CD4-positive, alpha-beta memory T cell (primary cell): ENCODE measurements at places on chromosomes 7 and 10.
A peak's percentile ranks its signal among the peaks of the same experiment; 100 is the strongest.

- DNase-seq = no peak
Observed at GRCh38 chr10:97874332-97874731, 24.7 kb downstream of the GOLGA7B start.

- no peak for DNase-seq
Observed at GRCh38 chr7:3655635-3656034, 354.6 kb downstream of the SDK1 start.

- no peak for DNase-seq
Observed at GRCh38 chr7:29090151-29090805, 56.1 kb downstream of the CPVL start.

DNA sequence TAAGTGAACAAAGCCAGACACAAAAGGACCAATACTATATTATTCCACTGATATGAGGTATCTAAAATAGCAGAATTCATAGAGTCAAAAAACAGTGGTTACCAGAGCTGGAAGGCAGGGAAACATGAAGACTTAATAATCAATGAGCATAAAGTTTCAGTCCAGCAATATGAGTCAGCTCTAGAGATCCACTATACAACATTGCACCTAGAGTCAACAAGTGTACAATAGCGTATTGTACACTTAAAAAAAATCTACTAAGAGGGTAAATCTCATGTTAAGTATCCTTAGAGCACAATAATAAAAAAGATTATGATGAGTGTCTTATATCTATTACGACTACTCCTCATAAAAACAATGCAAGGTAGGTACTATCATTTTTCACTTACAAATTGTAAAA lies 36.1 kb downstream of the C10orf90 start:
- DNase-seq = no peak

GRCh38 chr10:68516766-68517165 lies 10.6 kb downstream of the SLC25A16 start:
- no peak for DNase-seq

DNA sequence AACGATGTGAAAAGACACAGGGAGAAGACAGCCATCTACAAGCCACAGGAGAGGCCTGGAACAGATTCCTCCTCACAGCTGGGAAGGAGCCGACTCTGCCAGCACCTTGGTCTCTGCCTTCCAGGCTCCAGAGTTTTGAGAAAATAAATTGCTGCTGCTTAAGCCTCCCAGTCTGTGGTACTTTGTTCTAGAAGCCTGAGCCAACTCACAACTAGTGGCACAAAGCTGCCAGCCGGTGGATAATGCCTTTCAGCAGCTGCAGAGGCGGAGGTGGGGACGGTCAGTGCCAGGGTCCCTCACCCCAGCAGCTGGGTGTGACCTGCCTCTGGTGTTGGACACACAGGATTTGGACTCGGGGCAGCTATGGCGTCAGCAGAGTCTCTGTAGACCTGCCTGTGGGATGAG lies 255.4 kb upstream of the PITRM1 start:
- no peak for DNase-seq

GRCh38 chr7:75772081-75773077 lies at the start of gene CCL26:
Gene CCL26, minus strand, starts transcription at chr7:75772211. Its CDS starts 35 bp downstream, at chr7:75772176.
- no peak for DNase-seq

DNA sequence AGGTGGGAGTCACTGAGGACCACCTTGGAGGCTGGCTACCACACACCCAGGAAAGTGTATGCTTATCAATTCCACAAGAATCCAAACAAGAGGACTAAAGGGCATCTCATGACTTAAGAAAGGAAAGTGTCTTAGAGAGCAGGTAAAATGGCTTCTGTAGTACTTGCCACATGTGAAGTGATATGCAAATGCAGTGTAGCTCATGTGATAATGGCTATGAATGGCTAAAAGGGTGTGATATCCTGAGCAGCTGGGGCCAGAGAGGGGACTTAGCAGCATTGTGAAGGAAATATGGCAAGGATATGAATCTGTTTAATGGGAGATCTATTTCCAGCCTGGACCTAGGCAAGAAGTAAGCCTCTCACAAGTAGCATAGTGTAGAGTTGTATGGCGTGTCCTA lies 90.5 kb downstream of the BUB3 start:
- DNase-seq = no peak

DNA sequence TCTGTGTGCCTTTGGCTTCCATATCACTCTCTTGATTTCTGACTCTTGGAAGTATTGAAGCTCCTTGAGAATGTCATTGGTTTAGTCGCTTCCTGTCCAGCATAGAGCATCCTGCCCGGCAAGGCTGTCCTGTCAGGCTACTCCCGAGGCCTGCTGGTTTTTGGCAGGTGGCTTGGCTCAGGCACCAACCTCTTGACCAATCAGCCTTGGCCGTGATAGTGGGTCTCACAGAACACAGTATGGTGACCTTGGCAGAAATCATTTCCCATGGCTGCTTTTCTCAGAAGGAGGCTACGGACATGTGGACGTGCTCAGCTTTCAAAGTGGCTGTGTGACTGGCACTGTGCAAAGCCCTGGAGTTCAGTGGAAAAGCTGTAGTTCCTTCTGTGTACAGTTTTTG lies 516.9 kb downstream of the REEP3 start:
- DNase-seq = no peak

- no peak for DNase-seq
Observed at GRCh38 chr10:30420266-30420665, 13.7 kb upstream of the MAP3K8 start.

GRCh38 chr7:31443457-31443856 lies 70.4 kb upstream of the ITPRID1 start:
- DNase-seq = no peak

DNA sequence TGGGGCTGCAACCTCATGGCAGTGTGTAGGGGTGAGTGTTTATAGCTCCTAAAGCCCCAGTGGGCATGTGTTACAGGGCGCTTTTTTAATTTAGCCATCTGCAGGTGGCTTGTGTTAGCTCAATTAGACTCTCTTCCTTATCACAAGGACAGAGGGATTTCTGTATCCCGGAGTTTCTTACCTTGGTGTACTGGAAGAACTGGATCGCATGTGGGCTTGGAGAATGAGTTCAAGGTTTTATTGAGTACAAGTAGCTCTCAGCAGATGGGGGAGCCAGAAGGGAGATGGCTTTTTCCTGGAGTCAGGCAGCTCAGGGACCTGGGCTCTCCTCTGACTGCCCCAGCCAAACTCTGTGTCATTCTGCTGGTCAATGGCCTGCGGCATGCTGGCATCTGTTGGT lies 153.5 kb upstream of the C7orf33 start:
- no peak for DNase-seq

DNA sequence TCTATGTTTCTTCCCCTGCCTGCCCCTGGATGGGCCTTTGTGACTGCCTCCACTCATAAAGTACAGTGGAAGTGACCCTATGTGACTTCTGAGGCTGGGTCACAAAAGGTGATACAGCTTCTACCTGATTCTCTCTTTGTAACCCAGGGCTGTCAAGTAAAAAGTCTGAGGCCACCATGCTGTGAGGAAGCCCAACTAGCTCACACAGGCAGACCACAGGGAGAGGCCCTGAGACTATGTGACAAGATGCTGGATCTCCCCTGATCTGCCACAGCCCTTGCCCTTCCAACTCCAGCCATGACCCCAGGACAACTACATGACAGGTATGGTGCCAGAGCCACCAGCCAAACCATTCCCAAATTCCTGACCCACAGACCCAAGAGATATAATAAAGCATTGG lies 45.8 kb downstream of the DRGX start:
- DNase-seq = no peak

- DNase-seq = no peak
Observed at GRCh38 chr10:103433858-103434257, 18.3 kb downstream of the CALHM2 start.

- DNase-seq = peak; percentile 66
Observed at GRCh38 chr7:100837099-100837836, 9.9 kb upstream of the EPHB4 start.

DNA sequence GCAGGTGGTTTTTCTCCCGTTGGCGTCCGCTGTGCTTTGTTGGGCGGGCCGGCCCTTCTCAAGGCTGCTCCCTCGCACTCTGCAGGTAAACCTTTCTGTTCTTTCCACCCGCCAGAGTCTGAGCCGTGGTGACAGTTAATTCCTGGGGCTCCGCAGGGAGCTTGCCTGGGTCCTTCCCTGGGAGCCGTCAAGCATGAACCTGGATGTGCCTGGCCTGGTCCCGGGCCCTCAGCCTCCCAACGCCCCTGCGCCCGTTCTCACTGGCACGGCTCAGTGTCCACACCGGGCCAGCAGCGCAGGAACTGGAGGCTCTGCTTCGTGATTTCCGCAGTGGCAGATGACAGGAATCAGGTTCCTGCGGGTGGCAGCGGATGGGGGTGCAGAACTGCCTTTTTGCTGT lies 10.9 kb upstream of the NKX6-2 start:
- DNase-seq = no peak

DNA sequence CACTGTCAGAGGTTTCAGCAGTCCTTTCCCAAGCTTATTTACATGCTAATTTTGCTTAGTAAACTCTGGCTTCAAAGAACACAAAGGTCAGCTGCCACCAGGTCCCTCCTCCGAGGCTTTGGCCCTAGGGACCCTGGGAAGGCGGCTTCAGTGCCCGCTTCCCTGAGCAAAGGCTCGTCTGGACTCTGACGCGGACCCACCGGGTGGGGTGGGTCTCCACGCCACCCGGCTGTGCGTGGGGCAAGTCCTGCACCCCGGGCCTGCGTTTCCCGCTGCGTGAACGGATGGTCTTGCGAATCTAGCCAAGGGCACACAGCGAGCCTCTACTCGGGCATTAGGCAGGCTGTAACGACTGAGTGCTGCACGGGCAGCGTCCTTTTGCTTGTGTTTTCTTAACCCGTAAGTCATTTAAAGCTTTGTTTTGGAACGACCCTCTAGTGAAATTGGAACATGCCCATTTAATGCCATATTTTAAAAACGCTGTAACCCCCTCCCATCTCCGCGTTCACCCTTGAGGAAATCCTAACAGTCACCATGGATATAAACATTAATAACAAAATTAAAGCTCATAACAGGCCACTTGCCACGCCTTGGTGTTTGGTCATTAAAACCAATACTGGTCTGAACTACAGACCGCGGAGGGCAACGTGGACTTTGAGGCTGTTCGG lies 828 bp downstream of the BNIP3 start:
- no peak for DNase-seq

GRCh38 chr10:112618814-112619213 lies 171.8 kb downstream of the VTI1A start:
- no peak for DNase-seq

- DNase-seq = no peak
Observed at GRCh38 chr10:52949899-52950298, 177.3 kb upstream of the MBL2 start.

DNA sequence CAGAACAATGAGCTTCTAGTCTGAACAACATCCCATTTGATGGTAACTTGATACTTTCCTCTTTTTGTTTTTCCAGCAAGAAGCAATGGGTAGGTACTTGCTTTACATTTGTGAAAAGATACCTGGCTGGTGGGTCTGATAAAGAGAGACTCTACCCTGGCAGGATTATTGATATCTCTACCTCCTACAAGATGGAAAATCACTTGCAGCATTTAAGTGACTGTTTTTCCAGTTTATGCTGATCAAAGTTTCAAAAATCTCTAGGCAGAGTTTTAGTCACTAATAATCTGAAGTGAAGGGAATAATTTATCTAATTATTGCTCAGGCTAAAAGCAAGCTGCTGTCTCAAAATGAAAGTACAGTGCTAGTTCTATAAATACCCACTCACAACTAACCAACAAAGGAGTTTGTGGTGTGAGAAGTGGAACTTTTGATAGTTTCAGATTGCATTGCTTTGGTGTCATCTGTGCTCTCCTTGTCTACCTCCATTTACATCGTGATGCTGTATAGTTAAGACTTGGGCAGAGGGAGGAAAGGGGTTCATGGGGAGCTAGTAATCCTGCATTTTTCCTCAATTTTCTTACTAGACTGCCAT lies 86.0 kb upstream of the ANKRD1 start:
- DNase-seq = peak; percentile 30

DNA sequence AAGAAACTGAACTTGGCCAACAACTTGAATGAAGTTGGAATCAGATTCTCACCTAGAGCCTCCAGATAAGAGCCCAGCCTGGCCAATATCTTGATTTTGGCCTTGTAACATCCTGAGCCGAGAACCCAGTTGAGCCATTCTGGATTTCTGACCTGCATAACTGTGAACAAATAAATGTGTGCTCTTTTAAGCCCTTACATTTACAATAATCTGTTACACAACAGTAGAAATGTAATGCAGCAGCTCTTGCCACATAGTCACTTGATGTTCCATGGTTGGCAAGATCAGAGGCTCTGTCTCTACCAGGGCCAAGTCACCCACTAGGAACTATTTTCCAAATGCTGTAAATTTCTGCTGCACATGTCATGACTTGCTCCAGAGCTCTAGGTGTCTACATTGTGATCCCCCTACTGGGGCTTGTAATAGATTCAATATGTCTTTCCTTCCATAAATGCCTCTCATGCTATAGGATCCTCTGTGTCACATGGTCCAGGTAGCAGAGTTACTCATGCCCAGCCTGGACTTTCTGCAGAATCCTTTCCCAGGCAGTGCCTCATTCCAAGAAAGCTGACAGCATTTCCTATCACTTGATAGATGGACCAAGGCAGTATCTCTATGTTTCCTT lies 11.4 kb upstream of the RBM20 start:
- DNase-seq = no peak
